ENCODE measurements at places on chromosomes 4 and X.

GRCh38 chr4:89316211-89316610 is 8.6 kb upstream of the GPRIN3 start:
- DNase-seq: no peak

DNA sequence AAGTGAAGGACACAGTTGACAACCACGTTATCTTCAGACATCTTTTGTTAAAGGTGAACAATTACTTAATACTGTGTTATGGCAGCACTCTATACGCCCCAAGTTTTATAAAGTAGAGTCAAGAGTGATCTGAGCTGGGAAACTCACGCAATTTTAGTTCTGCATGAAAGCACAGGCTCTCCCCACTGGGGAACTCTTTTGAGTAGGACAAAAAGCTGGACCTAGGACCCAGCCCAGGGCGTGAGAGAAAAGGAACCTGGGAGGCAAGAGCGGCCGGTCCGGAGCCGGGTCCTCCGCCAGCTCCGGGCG is 152.6 kb upstream of the SLC4A4 start:
- DNase-seq: no peak

- DNase-seq: no peak
Measured at GRCh38 chrX:122866532-122866931, 317.5 kb upstream of the GRIA3 start.

DNA sequence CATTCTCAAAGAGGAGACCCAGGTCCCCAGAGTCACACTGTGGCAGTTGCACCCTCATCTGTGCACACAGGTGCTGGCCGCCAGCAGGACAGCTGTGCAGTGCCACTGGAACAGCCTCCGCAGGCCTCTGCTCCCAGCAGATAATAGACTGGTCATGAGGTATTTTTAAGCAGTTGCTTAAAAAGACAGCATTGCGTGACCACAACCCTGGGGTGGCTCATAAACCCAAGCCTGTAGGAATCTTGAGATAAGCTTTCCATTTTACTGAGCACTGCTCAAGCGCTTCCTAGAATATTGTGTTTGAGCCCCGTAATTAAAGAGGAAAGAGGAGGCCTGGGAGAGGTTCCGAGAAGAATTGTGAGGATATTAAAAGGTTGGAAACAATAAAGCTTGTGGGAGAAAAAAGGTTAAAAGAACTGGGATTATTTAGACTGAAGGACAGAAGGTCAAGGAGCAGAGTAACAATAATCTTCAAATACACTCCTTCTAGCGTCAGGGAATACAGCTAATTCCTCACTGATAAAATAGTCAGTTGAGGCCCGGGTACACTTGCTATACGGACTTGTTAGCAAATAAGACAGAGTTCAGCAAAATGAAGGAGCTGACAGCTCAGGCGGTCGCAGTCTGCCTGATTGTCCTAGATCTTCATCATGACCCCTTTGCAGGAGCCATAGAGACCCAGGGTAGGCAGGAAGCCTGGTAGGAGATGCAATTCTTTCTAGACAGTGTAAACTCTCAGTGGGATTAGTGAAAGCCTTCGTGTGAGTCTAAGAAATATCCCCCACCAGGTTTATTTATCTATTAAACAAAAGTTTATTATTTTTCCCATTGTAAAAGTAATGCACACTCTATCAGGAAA is 86.2 kb upstream of the KIT start:
- DNase-seq: no peak

- no peak for DNase-seq
Measured at GRCh38 chr4:102637391-102637790, 123.4 kb downstream of the MANBA start.

DNA sequence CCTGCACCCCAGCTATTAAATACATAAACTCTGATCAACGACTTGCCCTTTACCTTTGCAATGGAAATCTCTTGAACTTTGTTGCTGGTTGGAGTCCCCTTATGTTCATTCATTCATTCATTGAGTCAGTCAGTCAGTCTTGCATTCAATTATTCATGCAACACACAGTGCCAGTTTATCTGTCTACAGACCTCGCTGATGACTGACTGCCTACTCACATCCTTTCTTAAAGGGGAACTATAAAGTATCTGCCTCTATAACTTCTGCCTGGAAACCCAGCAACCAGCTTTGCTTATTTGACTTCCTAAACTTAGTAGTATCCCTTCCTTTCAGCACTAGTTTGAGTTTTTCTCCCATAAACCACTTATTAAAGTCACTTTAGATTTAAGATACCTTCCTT is 620.8 kb upstream of the ADGRL3 start:
- no peak for DNase-seq

DNA sequence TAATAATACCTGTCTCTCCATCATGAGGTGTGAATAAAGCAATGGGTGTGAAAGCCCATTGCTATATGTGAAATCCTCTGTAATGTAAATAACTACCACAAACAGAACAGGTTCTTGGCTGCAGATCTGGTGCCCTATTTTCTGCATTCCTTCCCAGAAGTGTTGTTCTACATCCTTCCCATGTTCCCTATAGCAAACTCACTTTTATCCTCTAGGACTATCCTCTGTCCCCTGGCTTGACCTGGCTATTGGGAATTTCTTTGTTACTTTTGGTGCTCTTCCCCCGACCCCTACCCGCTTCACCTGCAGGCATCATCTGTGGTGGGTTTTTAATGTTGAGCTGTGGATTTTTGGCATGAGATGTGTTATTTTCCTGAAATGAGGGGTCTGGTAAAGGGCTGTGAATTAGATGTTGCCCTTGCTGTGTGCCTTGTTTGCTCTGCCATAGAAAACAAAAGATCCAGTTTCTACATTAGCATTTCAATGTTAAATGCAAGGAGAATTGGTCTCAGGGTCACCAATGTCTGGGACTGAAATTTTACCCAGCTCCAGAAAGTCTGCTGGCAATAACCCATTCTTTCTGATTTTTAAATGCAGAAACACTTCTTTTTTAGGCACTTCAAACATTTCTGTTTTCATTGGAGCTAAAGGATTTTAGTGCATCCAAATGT is 13.6 kb upstream of the FREM3 start:
- DNase-seq: no peak

GRCh38 chrX:47321386-47321785 is 49.0 kb upstream of the ZNF157 start:
- DNase-seq: no peak

- DNase-seq: no peak
Measured at GRCh38 chr4:17769406-17770174, 11.8 kb downstream of the FAM184B start.

DNA sequence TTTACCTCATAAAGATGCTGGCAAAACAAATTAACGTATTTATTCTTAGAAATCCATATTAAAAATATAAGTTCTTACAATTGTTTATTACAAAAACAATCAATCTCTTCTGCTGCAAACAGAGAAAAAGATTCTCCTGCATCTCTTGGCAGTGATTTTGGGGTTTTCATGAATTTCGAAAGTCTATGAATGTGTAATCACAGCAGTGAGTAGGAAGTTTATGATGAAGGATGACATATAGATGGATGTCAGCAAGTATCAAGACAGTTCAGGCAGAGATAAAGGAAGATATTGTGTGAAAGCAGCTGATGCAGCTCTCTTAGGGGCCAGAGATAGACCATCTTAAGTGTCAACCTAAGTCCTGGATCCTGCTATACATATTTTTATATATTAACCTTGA is 196.9 kb upstream of the BANK1 start:
- no peak for DNase-seq

GRCh38 chr4:87192145-87192919 is 28.1 kb downstream of the KLHL8 start:
- DNase-seq: no peak

GRCh38 chrX:9515973-9516538 is 51.2 kb downstream of the TBL1X start:
- DNase-seq: no peak

DNA sequence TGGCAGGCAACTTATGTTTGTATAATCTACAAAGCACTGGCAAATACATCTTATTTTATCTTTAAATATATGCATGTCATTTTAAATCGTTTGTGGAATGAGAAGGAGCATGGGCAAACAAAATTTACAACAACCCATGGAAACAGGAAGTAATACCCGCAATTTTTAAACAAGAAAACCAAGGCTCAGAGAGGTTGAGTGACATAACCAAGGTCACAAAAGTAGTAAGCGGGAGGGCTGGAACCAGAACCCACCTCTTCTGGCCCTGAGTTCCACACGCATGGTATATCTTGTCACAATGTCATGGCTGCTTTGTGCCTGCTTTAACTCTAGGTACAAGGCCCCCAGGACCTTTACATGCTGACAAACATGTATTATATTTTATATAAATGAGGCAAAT is 52.9 kb downstream of the SLC7A11 start:
- DNase-seq: no peak

DNA sequence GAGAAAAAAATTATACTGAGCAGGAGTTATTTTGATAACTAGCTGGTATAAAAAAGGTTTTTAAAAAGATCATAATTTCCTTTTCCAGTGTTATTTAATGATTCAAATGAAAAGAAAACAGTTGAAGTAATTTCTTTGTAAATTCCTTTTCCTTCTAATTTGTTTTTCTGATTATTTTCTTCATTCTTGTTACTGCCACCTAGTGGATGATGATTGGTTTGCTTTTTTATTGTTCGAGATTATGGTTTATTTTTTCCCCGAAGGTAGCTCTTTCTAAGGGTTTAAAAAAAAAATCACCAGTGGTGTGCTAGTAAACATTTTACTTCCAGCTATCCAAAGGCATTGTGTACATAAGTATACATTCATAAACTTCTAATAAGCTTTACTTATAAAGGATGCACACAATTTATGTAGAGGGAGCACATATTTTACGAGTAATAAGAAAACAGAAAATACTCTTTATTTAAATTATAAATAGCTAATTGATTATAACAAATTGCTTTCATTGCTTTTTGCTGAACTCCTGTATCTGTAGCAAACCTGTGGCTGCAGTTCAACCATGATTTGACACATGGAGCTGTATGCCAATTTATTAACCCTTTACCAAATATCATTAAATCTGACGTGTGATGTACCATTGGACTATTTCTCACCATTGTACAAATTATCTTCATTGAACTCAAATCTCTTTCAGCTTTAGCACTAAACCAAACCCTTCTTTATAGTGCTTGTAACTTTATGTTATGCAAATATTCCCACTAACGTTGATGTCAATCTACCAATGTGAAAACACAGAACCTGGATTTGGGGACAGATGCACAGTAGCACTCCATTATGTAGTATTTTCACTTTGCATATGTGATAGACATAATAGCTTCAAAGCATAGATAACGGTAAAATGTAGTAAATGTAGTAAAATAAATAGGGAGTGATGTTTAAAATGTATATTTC is 97.8 kb upstream of the ANK2 start:
- no peak for DNase-seq

- DNase-seq: no peak
Measured at GRCh38 chrX:128035318-128035717, 16.9 kb downstream of the ACTRT1 start.

GRCh38 chrX:115625572-115626301 is 64.8 kb downstream of the PLS3 start:
- no peak for DNase-seq

DNA sequence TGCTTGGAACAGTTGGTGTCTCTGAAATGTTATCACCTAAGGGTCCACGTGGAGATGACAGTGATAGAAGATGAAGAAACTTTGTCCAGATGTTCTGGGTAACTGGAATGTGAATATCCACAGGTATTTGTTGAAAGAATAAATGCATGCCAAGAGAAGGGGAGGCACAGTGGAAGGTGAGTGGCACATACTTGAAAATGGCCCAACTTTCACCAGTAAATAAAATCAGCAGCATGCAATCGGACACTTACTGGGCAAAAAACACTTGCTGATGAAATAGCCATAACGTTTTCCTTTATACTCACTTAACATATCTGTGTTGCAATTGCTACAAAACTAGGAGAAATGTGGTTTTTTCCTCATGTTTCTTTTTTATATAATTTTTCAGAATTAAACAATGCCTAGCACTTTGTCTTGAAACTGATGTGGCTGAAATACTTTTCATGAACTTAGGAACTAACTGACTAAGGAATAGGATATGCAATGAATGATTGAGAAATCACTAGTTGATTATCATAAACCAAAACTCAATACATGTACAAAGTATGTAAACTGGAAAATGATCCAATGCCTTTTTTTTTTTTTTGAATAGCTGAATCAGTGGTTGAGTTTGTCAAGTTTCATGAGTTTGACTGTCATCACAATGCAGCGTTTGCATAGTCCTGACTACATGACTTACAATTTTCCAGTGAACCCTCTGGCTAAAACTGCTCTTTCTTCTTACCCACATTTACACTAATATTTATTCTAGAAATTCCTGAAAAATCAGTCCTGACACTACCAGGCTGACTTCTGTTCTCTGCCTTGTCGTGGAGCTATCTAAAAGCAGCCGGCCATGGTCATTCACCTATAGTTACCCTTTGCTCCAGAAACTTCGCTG is 127.4 kb downstream of the CPE start:
- no peak for DNase-seq

GRCh38 chrX:74506317-74507115 is 85.2 kb downstream of the SLC16A2 start:
- no peak for DNase-seq

- no peak for DNase-seq
Measured at GRCh38 chrX:102580891-102581290, 18.4 kb upstream of the ARMCX5 start.

GRCh38 chrX:40088803-40089540 is 8.8 kb downstream of the BCOR start:
- DNase-seq: no peak

DNA sequence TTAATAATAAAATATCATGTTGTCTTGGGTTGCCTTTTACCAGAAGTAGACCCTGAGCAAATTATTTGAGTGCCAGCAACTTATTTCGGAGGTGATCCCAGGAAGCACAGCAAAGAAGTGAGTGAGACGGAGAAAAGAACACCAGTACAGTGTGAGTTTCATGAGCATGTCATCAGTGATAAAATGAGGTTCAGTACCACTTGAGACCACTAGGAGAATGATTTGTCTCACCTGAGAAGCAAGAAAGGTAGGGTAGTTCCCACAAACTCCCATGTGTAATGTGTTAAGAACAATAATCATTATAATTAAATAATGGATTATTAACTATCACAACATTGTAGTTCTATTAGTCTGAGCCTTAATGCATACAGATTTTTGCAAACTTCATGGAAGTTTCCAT is 112.8 kb upstream of the DMD start:
- DNase-seq: no peak

- no peak for DNase-seq
Measured at GRCh38 chrX:96455078-96455477, 229.6 kb upstream of the DIAPH2 start.

GRCh38 chr4:188722911-188723310 is 583.7 kb downstream of the TRIML1 start:
- no peak for DNase-seq

DNA sequence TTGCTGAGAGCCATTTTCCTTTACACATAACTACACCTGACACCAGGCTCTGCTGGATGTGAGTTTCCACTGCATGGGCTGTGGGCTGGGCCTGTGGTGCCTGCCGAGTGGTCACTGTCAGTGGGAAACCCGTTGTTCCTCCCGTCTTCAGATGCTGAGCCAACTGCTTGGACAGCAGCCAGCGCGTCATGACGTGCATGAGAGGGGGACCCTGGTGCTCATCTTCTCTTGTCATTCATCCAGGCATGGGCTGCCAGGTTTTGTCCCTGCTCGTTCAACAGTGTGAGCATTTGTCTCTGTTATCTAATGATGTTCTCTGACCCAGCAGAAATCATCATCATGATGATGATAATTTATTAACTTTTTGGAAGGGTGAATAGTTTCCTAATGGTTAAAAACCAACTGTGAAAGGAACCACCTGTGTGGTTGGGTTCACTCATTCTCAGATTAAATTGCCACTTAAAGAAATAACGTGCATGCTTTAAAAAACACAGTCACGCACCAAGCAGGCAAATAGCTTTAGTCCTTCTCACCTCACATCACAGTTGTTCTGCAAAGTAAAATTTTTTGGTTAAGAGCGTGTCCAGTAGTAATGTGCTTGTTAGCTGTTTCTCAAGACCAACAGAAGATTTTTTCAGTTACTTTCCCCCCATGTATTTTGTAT is 19.9 kb upstream of the CLDN34 start:
- no peak for DNase-seq
